ENCODE measurements at places on chromosomes 5 and 9.
A peak's percentile ranks its signal among the peaks of the same experiment; 100 is the strongest.

DNA sequence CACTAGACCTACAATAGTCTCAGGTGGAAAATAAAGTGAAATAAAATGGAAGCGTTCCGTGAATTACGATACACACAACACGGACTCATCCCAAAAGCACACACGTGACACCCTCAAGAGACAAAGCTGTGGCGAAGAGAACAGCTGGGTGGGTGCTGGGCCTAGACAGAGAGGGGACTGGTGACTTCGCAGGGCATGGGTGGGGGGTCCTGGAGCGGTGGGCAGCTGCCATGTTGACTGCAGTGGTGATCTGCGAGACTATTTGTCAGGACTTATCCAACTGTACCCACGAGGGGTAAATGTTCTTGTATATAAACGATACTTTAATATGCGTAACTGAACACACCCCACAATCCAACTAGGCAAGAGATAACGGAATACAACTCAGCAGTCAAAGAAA lies 52.0 kb downstream of the GOLM1 start:
- DNase-seq, result no peak

GRCh38 chr9:33837138-33837537 lies 20.2 kb downstream of the UBE2R2 start:
- no peak for DNase-seq

- DNase-seq, result no peak
These were observed 130.2 kb upstream of the SPEF2 start for GRCh38 chr5:35487233-35488025.

GRCh38 chr9:115694014-115694413 lies 459.6 kb upstream of the PAPPA start:
- DNase-seq, result no peak

DNA sequence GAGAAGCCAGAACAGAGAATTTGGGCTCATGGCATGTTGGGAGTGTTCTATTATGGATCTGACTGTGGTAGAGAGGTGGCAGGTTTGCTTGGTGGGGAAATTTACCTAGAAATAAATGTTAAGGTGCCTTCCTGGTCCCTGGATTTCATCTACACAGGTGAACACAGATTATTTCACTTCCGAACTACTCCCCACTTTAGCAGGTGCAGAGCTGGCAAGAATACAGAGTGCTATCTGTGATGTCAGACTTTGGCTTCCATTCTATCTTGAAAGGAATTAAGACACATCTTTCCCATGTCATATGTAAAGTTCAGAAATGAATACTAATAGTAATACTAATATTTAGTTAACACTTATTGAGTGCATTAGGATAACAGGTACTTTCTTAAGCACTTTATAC lies 234.0 kb downstream of the KCTD16 start:
- DNase-seq, result no peak

GRCh38 chr5:79853676-79854418 lies 137.2 kb downstream of the MTX3 start:
- peak; percentile 60 for DNase-seq

DNA sequence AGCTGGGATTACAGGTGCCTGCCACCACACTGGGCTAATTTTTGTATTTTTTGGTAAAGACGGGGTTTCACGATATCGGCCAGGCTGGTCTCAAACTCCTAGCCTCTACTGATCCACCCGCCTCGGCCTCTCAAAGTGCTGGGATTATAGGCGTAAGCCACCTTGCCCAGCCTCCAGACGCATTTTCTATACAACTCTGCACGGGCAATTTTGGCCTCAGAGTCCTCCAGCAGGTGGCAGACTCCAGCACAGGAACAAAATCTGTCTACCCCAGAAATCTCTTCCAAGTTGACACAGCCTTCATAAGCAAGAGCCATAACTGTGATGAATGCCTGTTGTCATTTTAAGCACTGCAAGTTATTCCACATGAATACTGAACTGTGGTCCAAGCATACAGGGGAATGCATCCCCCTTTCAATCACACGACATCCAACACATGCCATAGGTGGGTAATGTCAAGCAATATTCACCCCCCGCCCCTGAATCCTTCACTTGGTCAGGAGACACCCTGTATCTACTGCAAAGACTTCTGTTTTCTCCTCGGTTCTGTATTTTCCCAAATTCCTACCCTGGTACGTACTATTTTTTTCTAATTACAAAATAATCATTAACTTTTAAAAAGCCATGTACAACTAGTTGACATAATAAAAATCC lies 50.8 kb downstream of the ALDH7A1 start:
- DNase-seq, result no peak

GRCh38 chr9:33264003-33264472 lies 470 bp downstream of the BAG1 start:
- DNase-seq, result peak; percentile 21

DNA sequence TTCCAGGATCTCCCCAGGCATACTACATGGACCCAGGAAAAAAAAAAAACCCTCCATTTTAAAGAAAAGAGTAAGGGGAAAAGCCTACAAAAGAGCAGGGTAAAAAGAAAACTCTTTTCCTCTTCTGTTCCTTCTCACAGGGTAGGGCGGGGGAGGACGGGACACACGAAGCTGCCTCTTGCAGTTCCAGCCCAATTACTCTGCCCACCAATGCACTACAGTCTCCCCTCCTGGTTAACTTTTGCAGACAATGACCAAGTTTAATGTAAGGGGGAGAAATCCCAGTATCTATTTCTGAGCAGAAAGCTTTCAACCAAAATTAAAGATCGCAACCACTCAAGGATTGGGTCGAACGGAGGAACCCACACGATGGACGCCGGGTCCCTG lies 1.3 kb downstream of the BRD3 start:
- DNase-seq, result no peak

GRCh38 chr5:25516141-25516540 lies 871.4 kb upstream of the CDH10 start:
- DNase-seq, result no peak

DNA sequence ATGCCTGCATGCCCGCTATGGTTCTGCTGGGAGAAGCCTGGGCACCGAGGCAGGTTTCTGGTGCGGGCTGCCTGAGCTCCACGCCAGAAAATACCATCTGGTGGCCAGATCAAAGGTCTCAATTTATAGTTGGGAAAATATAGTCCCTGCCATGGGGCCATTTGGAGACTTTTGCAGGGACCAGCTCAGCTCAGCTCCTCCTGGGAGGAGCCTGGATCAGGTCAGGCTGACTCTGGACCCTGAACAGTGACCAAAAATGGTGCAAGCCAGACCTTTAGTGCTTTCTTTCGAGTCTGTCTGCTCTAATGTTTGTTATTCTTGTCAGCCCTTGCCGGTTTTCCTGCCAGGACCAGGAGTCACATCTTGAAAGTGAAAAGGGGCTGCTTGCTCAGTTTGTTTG lies 31.8 kb downstream of the HMCN2 start:
- DNase-seq, result no peak

- peak; percentile 30 for DNase-seq
These were observed 19.1 kb downstream of the DNAJA1 start for GRCh38 chr9:33044162-33044673.

DNA sequence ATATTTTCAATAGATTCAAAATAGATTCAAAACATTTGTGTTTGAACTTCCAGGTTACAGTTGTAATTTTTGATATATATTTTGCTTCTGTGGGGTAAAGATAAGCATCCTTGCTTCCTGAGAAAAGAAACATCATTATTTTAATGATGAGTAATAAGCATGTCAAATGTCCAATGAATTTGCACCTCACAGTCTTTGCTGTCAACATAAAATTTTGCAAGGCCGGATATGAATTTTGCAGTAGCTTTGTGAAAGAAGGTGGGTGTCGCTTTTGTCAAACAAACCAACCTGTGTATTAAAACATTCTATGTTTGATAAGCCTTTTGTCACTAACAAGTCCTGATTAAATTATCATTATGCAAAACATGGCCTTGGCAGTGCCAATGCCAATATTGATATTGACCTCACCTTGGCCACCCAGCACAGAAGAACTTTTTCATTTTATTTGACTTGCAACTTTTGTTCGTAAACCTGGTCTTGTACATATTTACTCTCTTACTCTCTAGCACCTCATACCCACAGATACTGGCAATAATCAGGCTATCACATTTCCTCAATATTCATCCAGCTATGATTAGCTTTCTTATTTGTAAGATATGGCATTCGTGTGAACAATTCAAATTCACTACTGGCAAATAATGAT lies 645.0 kb upstream of the KLF4 start:
- no peak for DNase-seq
